NCI-H1694 treated with DMSO at 0.1 percent for 48 hours (cell line): ENCODE measurements at places on chromosomes 16 and 17.
A peak's percentile ranks its signal among the peaks of the same experiment; 100 is the strongest.

DNA sequence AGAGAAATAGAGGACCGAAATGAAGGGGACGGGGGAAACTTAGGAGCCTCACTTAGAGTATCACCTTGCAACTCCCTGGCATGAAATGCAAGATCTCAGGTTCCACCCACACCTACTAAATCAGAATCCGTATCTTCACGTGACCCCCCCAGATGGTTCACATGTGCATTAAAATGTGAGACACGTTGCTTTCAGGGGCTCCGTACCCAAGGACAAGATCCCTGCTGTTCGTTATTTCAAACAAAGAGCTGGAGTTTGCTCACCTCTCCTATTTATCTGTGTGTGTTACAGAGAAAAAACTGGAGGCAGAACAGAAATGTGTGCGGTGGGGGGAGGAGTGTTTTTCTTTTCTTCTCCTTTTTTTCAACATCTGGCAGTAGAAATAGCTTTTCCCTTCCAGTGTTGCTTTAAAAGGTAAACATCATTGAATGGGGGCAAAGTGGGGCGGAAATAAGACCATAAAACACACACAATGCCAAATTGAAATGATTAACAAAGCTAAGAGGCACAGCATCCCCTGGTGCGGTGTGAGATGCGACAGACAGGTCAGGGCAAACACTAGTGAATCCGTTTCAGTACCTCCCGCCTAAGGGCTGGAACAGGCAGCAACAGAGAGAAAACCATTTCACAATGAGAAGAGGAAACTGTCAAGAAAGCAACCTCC is 145.4 kb downstream of the SOX9 start:
- DNase-seq, result peak; percentile 2

GRCh38 chr17:45993962-45994627 is 5.0 kb upstream of the STH start:
- DNase-seq, result no peak

GRCh38 chr16:29802416-29802935 is 3.9 kb upstream of the MAZ start:
- DNase-seq, result no peak

DNA sequence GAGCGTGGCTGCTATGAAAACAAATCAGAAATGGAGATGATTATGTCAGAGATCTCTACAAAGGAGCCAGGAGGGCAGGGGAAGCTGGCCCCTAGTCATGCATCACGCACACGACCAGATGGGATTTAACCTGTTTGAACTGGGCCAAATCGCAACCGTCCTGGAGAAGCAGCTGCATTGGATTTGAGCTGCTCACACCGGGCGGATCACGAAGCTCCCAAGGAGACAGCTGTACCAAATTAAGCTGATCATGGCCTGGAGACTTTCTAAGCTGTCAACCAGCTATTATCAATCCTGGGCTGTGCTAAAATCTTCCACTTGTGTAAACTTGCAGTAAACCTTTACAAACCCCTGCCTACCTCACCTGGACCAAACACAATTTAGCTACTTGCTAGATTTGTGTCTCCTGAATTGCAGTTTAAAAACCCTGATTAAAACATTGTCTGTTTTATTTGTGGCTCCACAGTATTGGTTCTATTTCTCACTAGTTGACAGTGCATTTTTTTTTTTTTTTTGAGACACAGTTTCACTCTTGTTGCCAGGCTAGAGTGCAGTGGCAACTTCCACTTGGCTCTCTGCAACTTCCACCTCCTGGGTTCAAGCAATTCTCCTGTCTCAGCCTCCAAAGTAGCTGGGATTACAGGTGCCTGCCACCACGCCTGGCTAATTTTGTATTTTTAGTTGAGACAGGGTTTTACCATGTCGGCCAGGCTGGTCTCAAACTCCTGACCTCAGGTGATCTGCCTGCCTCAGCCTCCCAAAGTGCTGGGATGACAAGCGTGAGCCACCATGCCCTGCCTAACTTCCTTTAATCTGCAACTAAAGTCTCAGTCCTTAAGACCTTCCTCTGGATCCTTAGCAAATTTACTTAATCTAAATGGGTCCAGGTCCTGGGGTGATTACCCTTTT is 98.3 kb upstream of the GRIN2A start:
- no peak for DNase-seq

DNA sequence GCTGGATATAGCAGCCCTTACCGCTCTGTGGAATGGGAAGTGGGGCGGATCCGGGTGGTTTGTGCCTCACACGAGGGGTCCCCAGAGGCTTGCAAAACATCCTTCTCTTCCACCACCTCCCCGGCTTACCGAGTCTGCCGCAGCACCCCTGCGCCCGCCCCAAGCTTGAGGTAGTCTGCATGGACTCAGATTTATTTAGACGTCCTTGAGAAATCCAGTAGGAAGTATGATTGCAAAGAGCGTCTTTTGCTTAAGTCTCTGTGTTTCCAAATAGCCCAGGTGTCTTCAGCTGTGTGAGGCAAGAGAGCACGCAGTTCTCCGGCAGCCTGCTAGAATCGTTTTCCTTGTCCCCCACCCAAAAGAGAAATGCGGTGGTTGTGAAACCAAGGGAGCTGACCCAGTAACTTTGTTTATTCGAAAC is 2.4 kb downstream of the KIAA0513 start:
- DNase-seq, result no peak

GRCh38 chr16:73062743-73063733 is 15.1 kb upstream of the ZFHX3 start:
- DNase-seq, result no peak

DNA sequence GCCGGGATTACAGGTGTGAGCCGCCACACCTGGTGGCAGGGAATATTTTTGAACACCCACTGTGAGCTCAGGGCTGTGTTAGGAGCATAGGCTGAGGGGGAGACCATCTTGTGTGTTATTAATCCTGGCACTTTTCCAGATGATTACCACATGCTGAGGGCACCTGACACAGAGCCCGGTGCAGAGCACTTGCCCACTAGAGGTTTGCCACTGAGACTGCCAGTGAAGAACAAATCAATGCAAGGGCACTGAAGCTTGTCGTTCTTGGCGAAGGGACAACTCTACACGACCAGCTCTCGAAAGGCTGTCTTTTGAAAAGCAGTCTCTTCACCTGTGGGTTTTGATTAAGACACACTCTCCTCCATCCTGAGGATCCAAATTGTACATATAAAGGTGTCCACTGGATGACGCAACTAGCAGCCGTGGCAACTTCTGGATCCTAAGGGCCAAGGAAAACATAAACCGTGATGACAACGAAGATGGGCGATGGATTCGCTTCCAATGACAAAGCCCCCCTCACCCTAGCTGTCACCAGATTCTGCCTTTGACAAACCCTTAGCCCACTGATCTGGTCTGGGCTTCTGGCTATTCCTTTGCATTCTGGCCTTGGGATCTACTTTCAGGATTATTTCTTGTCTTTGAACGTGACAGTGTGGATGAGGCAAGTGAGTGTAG is 28.7 kb downstream of the WIPI1 start:
- no peak for DNase-seq

DNA sequence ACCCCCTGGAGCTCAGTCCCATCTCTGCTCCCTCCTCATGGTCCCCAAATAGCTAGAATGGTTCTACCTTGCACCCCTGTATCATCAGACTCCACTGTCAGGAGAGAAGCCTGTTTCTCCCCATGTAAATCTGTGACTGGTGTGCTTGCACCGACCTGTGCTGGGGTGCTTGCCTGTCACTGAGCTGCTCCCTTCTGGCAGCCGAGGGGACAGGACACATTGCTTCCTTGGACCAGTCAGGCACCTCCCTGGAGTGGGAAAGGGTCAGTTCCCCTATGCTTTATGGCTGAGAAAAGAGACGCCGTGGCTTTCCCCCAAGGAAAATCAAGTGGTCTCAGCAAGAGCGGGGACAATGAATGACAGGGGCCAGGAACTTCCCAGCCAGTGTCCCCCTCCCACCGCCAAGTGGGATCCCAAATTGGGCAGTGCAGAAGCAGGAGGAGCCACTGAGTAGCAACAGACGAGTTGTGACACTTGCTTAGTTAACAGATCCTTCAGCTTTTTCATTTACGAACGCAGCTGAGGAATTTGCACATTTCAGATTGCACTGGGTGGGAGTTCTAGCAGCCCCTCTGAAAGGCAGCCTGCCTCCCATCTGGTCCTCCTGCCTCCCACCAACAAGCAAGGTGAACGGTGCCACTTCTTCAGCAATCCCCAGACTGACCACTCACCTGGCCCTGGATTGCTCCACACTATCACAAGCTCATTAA is 156.4 kb downstream of the KATNIP start:
- no peak for DNase-seq

DNA sequence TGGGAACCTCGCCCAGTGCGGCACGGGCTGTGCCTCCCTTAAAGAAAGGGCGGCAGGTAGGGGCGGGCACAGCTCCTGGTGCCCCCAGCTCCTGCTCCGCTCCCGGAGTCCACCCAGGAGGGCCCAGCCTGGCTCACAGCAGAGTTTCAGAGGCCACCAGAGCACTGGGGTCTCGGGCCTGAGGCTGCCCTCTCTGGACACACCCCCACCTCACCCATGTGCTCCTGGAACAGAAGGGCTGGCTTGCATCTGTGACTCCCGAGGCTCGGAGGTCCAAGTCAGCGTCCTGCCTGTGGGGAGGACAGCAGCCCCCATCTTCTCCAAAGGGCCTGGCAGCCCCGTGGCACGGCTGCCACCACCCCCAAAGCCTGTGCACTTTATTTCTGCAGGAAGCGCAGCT is 62.7 kb downstream of the RBFOX3 start:
- no peak for DNase-seq

DNA sequence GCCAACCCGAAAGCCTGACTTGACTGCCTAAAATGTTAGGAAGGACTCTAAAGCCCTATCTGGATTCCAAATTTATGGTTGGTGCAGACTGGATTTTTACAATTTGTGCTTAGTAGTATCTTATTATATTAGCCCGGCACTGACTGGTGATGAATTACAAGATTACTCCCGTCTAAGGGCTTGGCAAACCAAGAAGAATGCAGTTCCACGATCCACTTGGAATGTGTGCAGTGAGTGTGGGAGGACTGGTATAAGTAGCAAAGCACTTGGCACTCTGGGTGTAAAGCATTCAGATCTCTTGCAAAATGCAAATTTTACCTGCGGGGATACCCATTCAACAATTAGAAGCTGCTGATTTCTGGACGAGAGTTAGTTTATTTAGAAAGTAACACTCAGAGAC is 539.4 kb downstream of the MAF start:
- no peak for DNase-seq

- no peak for DNase-seq
Measured at GRCh38 chr16:16025214-16025968, 76.0 kb downstream of the ABCC1 start.

- DNase-seq, result peak; percentile 37
Measured at GRCh38 chr17:77882481-77883212, 75.9 kb upstream of the TNRC6C start.

GRCh38 chr17:38428112-38428642 is at the start of gene ARHGAP23:
Gene ARHGAP23, plus strand, starts transcription at chr17:38428464. Its CDS starts 22 bp downstream, at chr17:38428486.
- DNase-seq, result no peak

DNA sequence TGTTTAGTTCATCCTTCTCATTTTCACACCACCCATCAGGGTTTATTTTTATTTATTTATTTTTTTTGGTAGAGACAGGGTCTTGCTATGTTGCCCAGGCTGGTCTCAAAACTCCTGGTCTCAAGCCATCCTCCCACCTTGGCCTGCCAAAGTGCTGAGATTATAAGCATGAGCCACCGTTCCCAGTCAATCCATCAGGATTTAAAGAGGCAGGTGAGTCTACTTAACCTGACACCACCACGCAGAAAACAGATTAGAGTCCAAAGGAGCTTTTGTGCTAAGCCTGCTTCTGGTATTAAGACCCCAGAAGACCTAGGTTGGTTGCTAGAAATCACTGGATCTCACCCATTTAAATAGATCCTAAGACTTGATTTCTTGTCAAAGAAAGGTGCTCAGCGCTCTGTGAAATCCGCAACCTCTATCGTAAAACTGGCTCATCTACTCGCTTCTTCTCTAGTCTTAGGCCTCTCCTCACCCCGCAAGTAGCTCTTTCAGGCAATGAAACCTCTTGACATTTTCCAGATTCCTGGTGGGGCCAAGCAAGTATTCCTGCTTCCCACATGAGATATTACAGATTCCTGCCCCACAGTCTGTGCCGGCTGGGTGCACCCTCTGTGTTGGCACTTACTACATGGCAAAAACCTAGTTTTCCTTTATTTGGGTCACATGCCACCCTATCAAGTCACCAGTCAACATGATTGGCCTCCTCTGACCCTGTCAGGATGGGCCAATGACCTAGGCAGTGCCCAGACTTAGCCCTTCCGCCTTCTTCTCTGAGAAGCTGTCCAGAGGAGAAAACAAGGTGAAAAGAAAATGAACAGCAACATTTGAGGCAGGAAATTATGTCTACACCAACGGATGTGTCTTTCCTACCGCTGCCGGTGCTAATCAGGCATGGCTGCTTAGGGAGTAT is 9.0 kb downstream of the PITPNA start:
- DNase-seq, result no peak

DNA sequence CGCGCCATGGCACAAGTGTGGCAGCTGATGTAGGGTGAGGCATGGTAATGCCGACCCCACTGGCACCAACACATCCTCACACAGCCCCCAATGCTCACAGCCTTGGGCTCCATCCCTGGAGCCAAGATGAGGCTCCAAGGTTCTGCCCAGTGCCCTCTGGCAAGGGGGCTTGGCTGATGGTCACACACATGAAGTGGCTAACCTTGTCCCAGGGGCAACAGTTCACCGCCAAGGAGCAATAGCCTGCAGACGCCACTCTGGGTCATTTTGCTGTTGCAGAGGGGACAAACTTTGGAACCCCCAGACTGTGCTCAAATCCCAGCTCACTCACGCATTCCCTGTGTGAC is 26.8 kb downstream of the TNFRSF13B start:
- no peak for DNase-seq

DNA sequence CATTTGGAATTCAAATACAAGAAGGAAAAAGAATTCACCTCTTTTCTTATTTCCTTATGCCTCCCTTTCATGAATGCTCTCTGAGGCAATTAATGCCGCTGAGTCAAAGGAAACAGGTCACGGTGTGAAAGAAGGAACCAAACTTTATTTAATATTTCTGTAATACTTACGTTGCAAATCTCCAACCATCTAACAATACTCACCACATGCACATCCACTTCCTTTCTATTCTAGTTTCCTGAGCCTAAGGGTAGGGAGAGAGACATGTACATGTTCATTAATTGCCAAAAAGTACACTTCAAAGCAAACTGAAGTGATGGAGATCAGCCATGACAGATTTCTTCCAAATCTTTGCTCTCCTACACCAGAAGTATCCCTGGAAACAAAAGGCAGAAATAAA is 47.9 kb upstream of the HLF start:
- no peak for DNase-seq

- DNase-seq, result no peak
Measured at GRCh38 chr17:36459601-36460000, 26.9 kb upstream of the ZNHIT3 start.

DNA sequence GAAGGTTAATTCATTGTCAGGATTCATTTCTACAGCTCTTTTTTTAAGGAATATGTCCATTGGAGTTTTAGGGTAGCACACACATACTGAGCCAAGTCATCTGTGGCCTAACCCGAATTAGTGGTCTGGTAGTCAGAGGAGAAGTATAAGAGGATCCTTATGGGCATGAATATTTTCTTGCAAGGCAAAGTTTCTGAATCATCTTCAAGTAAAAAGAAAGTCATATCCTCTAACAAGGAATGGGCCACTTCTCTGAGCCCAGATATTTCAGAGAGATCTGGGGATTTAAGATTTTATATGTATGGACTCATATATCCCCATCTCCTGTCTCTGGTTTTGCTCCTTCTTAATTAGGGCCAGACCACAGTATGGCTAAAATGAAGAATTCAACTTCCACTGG is 99.2 kb upstream of the CDH8 start:
- no peak for DNase-seq

GRCh38 chr17:49260011-49260816 is 29.6 kb upstream of the PHOSPHO1 start:
- no peak for DNase-seq
